ENCODE measurements at places on chromosomes 7 and 10.

DNA sequence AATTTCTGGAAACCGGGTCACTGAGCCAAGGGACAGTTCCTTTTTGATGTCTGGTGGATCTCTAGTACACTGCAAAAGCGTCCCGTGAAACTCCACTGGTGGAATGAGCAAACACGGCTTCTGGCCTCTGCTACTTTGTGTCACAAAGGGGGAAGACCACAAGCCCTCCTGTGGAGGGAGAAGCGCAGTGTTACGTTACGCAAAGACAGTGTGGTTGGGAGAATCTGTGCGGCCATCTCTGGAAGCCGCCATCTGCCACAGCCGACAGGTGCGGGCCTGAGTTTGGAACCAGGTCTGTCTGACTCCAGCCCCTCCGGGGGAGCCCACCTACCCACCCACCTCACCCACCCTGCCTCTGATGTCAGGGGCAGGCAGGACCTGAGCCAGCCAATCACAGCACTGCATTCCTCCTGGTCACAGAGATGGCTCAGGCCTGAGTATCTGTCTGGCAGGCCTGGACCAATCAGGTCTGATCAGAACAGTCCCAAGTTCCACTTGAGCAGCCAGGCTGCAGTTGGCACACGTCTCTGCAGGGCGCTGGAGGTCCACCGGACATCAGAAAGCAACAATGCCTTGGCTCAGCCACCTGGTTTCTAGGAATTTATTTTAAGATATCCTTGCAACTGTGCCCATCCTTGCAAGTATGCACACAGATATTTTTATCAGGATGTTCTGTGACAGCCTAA, 3.0 kb upstream of the CYP2W1 start:
- no peak for DNase-seq

DNA sequence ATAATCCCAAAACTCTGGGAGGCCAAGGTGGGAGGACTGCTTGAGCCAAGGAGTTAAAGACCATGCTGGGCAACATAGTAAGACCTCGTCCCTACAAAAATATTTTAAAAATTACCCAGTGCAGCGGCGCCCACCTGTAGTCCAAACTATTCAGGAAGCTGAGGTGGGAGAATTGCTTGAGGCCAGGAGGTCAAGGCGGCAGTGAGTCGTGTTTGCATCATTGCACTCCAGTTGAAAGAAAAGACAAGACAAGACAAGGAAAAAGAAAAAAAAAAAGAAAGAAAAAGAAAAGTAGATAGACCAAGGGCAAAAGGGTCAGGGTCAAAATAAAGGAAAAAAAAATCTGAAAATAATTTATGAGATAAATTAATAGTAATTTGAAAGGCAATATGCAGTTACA, 5.8 kb downstream of the ANXA7 start:
- DNase-seq: no peak

- no peak for DNase-seq
Observed at GRCh38 chr7:142925413-142925812, 8.1 kb downstream of the TRPV5 start.

DNA sequence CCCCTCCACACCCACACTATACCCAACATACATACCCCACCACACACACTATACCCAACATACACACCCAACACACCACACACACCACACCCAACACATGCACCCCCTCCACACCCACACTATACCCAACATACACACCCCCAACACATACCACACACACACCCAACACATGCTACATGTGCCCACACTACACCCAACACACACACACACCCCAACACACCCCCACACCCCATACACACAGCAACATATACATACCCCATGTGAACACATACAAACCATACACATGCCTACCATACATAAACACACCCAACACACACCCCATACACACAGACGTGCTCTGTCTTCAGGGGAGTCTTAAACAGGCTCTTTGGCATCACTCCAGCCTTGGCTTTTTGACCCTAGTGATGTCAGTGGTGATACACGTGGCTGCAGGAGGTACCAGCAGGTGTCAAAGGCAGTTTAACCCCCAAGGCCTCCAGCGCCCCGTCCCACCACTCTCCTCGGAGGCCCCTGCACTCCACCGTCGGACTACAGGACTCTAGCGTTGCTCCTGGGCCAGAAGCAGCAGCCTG, 73.4 kb downstream of the HIPK2 start:
- DNase-seq: no peak

- no peak for DNase-seq
Observed at GRCh38 chr10:96306516-96306915, 2.3 kb downstream of the DNTT start.

DNA sequence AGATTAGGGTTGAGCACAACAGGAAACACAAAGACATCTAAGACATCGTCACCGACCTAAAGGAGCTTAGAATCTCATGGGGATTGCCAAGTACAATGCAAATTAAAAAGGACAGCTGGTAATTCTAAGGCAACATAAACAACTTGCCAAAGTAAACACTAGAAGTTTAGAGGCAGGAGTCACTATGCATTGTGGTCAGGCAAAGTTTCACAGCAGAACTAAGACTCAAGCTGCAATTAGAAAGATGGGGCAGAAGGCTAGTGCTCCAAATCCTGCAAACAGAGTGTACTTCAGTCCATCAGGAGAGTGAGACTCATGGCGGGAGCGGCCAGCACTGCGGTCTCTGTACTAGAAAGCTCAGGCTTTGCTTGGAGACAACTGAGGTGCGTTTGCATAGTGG, 52.7 kb downstream of the HIPK2 start:
- DNase-seq: no peak
